Neural progenitor cell (in vitro differentiated cells): ENCODE measurements at places on chromosomes 4 and X.

- peak; percentile 88 for DNase-seq
Observed at GRCh38 chr4:10496200-10496599, 39.0 kb upstream of the ZNF518B start.

DNA sequence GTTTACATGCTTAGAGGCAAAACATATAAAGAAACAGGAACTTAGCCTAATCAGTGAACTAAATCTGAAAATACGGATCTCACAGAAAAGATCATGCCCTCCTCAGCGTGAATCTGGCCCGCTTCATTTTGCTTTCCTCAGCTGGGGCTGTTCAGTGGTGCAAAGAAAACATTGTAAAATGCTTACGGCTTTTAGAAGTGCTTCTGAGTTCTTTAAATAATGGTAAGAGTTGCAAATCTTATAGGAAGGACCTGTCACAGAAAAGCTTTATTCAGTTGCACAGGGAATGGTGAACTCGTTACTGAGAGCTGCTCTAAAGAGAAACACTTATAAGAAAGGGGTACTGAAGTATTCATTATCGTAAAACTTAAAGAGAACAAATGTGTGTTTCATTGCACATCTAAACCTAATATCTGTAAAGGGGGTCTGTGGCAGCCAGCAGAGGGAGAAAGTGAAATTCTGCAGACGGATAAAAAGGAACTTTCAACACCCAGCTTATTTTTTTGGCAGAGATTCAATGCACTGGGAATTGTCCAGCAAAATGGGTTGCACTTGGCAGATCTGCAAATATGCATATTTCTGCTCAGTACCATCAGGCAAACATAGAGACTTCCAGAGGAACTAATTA is 139.2 kb upstream of the ANK2 start:
- DNase-seq: peak; percentile 11

- no peak for DNase-seq
Observed at GRCh38 chr4:186900232-186900900, 176.7 kb upstream of the FAT1 start.

DNA sequence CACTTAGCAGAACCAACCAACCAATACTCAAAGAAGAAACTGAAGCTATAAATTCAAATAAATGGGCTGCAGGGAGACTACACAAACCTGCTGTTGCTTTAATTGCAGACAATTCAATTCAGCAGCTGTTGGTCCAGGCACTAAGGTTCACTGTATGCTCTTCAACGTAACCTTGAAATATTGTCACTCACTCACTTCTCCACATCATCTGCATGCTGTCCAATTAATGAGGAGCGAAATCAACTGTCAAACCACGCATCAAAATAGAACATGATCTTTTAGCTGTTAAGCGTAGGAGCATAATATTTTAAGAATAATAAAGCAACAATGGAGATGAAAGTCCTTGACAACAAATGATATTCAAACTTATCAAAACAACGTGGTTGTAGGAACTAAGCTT is 17.0 kb downstream of the ENOX2 start:
- no peak for DNase-seq

DNA sequence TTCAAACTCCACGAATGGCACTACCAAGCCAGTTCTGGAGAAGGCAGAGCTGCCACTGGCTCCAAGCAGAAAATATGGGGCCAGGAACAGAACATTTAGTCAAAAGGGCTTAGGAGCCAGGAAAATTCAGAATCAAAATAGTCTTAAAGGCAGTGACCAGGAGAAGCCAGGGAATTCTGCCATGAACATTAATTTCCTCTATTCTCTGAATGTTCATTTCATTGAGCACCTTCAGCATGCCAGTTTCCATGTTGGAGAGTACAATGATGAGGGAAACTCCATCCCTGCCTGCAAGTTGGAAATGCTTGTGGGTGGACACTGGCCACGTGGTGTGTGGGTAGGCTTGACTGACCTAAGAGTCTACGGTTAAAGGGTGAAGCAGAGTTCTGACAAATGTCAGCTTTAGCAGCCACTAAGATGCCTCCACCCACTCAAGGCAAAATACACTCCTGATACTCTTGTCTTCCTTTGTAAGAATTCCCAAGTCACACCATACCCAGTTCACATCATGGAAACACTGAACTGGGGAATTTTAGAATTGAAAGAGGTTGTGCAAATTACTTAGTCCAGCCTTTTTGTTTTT is 190.1 kb upstream of the C1QTNF7 start:
- DNase-seq: no peak

DNA sequence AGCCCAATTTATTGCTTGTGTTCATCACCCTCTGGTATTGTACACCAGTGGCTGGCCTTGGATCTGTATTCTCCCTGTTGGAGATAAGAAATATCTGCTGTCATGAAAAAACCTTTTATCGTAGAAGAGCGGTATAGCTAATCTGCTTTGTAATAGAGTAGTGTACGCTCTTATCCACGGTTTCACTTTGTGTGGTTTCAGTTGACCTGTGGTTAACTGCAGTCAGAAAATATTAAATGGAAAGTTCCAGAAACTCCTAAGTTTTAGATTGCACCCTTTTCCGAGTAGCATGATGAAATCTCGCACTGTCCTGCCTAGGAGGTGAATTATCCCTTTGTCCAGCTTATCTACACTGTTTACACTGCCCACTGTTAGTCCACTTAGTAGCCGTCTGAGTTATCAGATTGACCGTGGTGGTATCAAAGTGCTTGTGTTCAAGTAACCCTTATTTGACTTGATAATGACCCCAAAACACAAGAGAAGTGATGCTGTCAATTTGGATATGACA is 42.4 kb downstream of the KDM6A start:
- DNase-seq: no peak

GRCh38 chrX:109997786-109998452 is 5.0 kb upstream of the TMEM164 start:
- peak; percentile 5 for DNase-seq

GRCh38 chr4:185540040-185540439 is 4.7 kb upstream of the PDLIM3 start:
- no peak for DNase-seq

- DNase-seq: no peak
Observed at GRCh38 chr4:3683077-3683743, 83.0 kb upstream of the ADRA2C start.

- DNase-seq: peak; percentile 68
Observed at GRCh38 chr4:25234390-25235370, 847 bp downstream of the PI4K2B start.

DNA sequence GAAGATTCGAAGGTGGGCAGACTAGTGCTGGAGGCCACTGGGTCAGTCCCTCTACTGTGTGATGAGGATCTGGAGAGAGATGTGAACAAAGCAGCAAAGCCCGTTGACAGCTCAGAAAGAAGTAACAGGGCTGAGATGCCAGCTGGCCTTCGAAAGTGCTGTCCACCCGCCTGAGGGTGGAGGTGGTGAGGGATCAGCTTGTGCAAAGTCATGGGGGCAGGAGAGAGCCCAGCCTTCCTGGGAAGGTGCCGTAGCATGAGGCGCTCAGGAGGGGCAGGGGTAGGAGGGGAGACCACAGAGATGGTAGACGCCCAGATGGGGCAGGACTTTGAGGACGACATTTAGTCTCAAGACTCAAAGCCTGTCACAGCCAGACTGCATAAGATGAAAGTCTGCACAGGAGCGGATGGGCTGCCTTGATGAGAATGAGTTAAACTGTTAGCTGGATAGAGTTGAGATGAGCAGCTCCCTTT is 19.7 kb downstream of the TBC1D14 start:
- no peak for DNase-seq

DNA sequence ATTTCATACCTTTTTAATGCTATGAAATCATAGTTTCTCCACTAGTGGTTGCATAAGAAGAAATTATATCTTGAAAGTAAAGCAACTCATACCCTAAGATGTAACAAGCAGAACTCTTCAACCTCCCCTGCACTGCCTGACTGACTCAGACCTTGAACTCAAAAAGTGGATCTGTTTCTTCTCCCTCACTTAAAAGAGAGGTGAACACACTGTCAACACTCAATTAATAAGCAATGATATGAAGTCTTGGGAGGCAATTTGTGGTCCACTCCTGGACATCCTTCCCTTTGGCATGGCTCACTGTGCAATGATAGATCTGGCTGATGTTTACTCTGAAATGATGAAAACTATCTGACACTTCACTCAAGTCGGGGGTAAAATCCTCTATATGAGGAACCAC is 282.0 kb upstream of the DKK2 start:
- no peak for DNase-seq

GRCh38 chr4:121873604-121874003 is 3.3 kb upstream of the BBS7 start:
- DNase-seq: no peak

DNA sequence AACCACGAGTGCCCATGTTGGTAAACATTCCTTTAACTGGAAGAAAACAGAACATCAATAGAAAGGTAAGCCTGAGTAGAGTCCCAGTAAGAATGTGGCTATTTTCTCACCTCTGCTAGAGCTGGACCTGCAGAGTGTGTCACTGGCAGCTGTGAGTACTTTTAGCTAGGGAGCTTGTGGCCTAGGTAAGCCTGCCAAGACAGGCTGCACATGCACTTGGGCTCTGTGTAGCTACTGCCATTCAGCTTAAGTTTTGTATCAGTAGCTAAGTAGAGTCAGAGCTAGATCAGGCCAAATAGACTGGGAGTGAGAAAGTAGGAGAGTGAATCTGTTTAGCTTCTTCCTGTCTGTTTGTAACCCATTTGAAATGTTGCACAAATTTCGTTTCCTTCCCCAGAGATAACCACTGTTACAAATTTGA is 35.3 kb downstream of the RBPJ start:
- DNase-seq: no peak

- DNase-seq: no peak
Observed at GRCh38 chr4:137370679-137371078, 161.6 kb downstream of the PCDH18 start.

DNA sequence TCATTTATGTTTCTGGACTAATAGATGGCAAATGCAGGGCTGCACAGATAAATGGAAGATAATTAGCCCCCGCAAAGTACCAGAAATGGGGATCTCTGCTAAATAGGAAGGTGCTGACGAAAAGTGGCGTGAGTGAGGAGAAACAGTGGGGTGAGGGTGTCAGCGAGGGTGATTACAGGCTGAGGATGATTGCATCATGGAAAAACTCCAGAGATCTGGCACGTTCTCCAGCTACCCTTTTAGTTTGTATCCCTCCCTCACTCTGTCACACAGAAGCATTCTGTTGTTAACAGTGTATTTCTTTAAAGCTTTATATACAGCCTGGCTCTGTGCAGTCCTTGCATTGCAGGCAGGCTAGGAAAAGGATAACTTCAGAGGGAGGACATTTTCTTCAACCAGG is 309.6 kb upstream of the DDX53 start:
- no peak for DNase-seq

DNA sequence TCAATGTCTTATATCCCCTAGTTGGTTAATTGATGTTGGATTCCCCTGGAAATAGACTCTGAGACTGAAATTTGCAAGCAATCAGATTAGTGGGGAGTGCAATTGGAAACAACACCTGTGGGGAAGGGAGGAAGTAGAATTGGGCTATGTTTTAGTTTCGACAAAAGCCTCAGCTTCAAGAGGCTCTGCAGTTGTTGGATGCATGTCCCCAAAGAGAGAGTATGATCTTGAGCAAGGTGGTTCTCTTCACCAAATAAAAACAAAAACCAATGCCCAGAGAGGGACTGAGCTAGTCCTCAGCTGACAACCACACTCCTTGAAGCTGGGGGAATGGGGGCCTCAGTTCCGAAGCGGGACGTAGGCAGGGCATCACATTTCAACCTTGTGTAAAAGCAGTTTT is 77.1 kb downstream of the PRKG2 start:
- DNase-seq: no peak

DNA sequence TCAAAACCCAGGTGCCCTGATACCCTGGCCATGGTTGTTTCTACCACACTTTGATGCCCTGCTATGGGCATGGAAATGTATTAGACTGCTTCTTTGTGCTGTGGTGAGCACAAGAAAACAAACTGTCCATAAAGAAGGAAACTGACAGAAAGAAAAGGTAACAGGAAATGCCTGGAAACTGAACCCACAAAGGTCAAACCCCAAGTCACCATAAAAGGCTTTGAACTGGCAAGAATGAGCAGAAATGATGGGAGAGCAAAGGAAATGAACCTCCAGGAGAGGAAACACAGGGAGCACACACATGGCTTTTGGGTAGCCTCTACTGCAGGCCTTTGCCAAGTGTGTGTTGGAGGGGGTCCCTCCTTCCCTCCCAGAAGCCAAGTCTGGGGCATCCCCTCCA is 35.0 kb downstream of the LHFPL1 start:
- no peak for DNase-seq

GRCh38 chr4:118991686-118992085 is 103.0 kb downstream of the SYNPO2 start:
- no peak for DNase-seq

DNA sequence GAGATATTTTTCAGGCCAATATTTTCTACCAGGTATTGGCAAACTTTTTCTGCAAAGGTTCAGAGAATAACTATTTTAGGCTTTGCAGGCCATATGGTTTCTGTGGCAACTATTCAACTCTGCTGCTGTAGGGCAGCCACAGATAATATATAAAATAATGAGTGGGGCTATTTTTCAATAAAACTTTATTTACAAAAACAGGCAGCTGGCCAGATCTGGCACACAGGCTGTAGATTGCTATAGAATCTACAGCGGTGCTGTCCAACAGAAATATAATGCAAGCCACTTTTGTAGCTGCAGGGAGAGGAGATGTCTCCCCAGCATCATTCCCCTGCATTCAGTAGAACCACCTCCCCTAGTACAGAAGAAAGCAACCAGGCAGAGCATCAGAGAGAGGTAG is 97.6 kb upstream of the BCOR start:
- no peak for DNase-seq

- no peak for DNase-seq
Observed at GRCh38 chr4:60726779-60727178, 473.3 kb upstream of the ADGRL3 start.

GRCh38 chrX:40127052-40127451 is 29.3 kb upstream of the BCOR start:
- DNase-seq: no peak

GRCh38 chr4:149914119-149915115 is 98.8 kb upstream of the IQCM start:
- peak; percentile 75 for DNase-seq

DNA sequence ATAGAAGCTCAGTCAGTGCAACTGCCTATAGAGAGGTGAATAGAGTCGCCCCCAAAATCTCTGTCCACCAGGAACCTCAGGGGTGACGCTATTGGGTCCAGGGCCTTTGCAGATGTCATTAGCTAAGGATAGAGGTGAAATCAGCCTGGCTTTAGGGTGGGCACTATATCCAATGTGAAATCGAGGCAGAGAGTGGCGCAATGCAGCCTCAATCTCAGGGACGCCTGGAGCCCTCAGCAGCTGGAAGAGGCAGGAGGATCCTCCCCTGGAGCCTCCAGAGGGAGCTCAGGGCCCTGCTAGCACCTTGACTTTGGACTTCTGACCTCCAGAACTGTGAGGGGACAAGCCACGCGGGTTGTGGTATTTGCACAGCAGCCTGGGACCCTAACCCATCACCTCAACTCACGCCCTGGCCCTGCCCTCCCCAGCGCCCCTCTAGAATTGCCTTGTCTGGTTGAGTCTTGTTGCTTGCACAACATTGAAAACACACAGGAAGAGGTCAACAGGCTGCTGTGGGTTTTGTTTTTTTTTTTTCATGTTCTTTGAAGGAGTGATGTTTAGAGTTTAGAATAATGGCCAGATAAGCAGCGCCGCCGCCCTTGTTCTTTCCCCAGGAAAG is 89.4 kb upstream of the PSAPL1 start:
- no peak for DNase-seq

GRCh38 chr4:23327120-23327519 is 562.7 kb downstream of the PPARGC1A start:
- DNase-seq: no peak
